ENCODE measurements at places on chromosomes 16 and 17.

DNA sequence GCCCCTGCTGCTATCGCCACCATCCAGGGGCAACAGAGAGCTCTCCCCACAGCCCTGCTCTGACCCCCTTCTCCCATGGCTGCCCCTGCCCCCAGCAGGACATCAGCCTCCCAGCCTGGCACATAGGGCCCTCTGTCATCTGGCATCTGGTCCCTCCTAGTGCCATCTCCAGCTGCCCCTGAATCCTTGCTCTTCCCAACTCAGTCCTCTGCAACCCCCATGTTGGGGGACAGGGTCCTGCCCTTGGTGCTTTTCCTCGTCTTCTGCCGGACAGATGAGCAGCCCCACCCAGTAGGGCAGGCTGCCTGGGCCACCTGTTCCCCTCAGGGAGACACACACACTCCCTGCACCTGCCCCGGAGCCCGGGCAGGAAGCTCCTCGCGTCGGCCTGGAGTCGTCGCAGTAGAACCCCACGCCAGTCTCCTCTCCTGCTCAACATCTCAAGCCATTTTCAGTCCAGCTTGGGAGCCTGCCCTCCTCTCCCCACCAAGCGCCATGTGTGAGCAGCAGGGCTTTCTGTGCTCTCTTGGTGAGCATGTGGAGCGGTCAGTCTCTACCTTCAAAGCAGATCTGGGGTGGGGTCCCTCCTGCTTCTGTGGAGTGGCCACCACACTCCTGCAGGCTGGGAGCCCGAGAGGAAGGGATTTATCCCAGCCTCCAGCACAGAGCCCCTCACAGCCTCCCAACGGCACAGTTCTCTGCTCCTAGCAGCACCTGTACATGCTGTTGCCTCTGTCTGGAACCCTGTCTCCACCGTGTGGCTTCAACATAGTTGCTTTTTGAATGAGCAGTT lies 28.2 kb downstream of the TNFRSF13B start:
- DNase-seq = no peak

DNA sequence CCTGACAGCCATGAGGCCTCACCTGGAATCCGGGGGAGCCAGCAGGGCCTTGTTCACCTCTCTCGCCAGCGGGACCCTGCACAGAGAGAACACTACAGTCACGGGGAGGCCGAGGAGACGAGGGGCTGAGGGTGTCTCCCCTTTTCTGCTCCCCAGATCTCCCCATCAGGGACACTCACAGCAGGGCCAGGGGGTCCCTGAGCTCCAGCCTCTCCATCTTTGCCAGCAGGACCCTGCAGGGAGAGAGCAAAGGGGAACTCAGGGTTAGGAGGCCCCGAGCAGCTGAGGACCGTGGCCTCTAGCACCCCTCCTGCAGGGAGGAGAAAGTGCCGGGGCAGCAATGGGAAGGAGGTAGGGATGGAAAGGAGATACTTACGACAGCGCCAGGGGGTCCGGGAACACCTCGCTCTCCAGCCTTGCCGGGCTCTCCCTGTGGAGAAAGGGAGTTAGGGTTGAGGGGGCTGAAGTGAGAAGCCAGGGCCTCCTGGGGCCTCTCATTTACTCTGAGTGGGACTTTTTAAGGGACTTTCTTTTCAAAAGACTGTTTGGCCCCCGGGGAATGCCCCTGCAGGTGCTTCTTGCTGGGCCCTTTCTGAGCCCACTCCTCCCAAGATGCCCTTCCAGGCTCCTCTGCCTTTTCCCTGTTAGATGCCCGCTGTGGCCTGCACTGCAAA lies 8.7 kb downstream of the COL1A1 start:
- DNase-seq = no peak

DNA sequence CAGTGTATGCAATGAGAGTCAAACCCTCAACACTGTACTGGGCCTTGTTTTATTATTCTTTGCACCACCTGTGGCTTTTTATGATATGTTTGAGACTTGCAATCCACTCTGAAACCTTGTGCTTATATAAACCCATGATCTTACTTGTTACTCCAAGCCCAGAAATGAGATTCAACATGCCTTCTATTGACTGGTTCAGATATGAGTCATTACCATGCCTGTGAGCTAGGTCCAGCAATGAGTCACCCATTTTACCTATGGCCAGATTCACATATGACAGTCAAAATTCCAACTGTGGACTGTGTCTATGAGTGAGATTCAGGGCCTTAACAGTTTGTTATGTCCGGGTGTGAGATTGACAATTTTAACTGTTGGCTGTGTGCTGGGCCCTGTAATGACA lies 1846.1 kb downstream of the TP53TG3F start:
- no peak for DNase-seq

DNA sequence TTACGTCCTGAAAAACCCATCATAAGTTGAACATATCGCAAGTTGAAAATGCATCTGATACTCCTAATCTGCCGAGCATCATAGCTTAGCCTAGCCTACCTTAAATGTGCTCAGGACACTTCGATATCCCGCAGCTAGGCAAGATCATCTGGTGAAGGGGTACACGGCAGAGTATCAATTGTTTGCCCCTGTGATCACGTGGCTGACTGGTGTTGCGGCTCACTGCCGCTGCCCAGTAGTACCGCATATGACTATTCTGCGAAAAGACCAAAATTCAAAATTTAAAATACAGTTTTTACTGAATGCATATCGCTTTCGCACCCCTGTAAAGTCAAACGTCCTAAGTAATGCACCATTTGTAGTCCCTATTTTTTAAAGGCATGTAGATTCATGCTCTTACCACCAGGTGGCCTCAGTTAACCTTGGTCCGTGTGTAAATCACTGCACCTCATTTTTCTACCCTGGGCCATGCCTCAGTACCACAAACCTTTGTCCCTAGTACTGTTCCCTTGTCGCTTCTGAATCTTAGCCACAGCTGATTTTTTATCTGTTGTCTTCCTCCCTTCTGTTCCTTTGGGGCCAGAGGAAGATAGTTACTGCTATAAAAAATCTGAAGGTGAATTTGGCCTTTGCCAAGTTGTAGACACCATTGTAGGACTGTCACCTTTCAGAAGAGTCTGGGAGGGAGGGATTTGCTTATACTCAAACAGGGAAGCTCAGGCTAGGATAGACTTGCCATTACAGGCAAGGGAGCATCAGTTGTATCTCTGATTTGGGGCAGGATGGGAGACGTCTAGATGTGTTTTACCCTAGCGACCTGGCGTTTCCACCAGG lies 34.4 kb downstream of the WWP2 start:
- DNase-seq = no peak

DNA sequence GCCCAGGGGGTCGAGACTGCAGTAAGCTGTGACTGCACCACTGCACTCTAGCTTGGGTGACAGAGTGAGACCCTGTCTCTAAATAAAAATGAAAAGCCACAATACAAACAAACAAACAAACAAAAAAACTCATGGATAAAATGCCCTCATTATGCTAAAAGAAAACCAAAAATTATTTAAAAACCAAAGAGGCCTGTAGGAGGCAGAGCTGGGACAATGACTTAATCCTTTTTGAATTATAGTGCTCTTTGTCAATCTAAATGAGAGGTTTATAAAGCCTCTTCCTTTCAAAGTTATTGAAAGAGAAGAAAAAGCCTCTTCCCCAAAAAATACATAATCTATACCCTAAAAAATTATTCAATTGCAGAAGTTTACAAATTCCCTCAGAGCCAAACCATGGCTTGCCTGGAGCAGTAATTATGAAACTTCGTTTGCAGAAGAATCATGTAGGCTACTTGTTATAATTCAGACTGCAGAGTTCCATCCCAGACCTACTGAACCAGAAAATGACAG lies 18.5 kb downstream of the CRLF3 start:
- DNase-seq = no peak

DNA sequence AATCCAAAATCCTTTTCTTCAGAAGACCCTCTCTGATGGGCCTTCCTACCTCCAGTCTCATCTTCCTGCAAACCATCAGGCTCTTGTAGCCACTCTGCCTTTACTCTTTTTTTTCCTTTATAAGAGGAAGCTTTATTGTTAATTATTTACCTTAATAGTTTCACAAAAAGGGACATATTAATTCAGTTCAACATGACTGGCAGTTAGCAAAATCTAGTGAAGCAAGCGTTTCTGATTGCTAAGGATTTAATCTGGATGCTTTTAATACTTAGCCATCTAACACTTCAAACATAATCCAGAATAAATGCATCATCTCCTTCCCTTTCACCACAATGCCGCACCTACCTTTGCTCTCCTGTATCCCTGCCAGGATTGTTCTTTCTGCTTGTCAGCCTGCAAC lies 62.0 kb downstream of the SPACA3 start:
- DNase-seq = no peak

DNA sequence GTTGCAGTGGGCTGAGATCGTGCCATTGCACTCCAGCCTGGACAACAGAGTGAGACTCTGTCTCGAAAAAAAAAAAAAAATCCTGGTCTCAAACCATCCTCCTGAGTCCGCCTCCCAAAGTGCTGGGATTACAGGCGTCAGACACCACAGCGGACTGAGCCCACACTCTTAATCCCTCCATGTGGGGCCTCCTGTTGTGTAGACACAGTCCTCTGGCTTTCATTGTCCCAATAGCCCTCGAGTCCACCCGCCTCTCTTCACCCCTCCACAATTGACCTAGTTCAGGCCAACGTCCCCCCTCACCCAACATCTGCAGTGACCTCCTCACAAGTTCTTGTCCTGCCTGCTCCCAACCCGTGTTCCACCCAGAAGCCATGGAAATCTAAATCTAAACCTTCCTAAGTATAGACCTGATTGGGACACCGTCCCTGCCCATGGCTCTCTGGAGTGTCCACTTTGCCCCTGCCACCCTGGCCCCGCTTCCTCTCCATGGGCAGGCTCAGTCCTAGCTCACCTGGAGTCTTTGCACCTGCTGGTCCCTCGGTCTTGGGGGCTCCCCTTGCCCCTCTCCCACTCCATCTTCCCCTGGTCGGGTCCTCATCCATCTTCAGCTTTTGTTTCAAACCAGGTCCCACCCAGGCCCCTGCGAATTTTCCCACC lies 46.7 kb downstream of the HAPSTR1 start:
- DNase-seq = no peak

GRCh38 chr16:49399594-49400364 lies 26.2 kb downstream of the C16orf78 start:
- no peak for DNase-seq

- no peak for DNase-seq
Observed at GRCh38 chr17:72656130-72656763, 436.2 kb downstream of the SLC39A11 start.

DNA sequence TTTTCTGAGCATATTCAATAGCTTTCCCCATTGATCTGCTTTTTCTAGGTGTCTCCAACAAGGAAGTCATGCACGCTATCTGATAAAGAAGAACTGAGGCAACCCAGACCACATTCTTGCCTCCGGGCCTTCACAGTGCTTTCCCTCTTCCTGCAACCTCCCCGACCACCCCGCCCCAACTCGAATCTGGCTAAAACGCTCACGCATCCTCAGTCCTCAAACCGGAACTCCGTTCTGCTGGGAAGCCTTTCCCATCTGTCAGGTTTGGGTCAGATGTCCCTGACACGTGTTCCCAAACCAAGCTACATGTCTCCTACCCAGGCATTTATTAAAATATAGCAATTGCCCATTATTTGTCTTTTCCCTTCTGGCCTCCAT lies 112.7 kb downstream of the VPS53 start:
- no peak for DNase-seq

- DNase-seq = no peak
Observed at GRCh38 chr17:6994118-6994598, 1.7 kb upstream of the ALOX12 start.

- DNase-seq = no peak
Observed at GRCh38 chr17:78525511-78526160, 51.6 kb downstream of the DNAH17 start.

GRCh38 chr17:35265566-35266141 lies 22.8 kb downstream of the SLFN5 start:
- no peak for DNase-seq

DNA sequence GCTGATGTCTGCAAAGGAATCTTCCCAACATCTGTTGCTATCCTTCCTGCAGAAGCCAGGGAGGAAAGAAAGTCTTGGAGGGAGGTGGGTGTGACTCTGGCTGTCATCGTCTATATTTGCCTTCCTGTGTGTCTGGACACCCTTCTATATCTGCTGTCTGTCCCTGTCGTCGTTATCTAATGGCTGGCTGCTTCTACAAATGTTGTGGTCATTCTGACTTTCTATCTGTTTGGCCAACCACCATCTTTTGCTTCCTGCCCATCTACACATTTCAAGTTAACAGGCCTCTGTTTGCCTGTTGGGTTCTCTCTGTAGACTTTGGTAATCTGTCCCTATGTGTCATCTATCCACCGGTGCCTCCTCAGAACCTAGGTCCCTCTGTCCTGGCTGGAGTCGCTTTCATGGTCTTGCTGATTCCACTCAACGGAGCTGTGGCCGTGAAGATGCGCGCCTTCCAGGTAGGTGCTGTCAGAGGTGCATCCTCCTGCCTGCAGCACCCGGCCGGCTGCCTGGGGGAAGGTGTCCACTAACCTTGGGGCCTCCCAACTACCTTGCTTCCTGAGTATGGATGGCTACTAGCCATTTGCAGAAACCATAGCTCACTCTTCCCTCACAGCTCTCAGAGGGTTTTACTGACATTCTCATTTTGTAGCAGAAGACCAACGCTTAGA lies 30.2 kb downstream of the ABCC3 start:
- DNase-seq = no peak

GRCh38 chr16:50298075-50298460 lies 31.7 kb downstream of the ADCY7 start:
- DNase-seq = no peak

- DNase-seq = no peak
Observed at GRCh38 chr17:36002631-36003030, 1.3 kb upstream of the CCL15 start.

- DNase-seq = no peak
Observed at GRCh38 chr16:17503331-17503730, 32.6 kb upstream of the XYLT1 start.

DNA sequence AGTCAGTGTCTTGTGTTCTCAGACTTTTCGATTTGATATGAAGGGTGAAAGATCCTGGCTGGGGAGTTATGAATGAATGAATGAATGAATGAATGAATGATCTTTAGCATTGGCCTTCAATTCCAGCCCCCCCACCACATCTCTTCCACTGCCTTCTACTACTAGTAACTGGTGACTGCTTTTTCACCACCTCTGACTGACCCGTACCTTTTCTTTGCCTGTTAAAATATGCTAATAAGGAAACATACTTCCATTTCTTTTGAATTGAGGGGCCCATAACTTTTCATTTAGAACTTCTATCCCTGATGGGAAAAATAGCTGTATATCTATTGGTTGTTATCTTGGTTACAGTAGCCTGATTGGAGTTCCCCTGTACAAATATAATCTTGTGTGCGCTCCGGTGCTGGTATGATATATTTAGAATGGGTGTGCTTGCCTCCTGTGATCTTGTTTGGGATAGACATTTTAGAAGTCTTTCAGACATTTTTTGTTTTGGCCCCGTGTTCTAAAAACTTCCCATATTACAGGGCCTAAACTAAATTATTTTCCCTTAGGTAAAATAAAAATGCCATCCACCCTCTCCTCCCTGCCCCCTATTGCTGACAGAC lies 3.4 kb downstream of the LYRM1 start:
- DNase-seq = no peak

GRCh38 chr17:64657610-64658125 lies 4.4 kb downstream of the SMURF2 start:
- DNase-seq = no peak

- DNase-seq = no peak
Observed at GRCh38 chr16:84763629-84764028, 56.2 kb upstream of the CRISPLD2 start.
